ENCODE measurements at places on chromosomes 4 and X. TPM values are rescaled to one million over a fixed set of nuclear protein-coding genes. Genes with fewer than 3 reads are reported as not detected.

Gene IL13RA1
- 61.4 TPM for total RNA-seq

Gene TMEM150C
- not detected for total RNA-seq

Gene RBM3
- total RNA-seq: 394 TPM

Gene FATE1
- total RNA-seq: not detected

Gene CT45A1
- total RNA-seq: not detected

GRCh38 chrX:118220509-118220908, 103.9 kb upstream of the KLHL13 start:
- DNase-seq: no peak

Measured in HFFc6 (cell line).